Panc1 (cell line): ENCODE measurements at places on chromosomes 4 and X. TPM values are rescaled to one million over a fixed set of nuclear protein-coding genes. Genes with fewer than 3 reads are reported as not detected.

PTCHD1 gene
- total RNA-seq: 1.4 TPM

DSPP gene
- total RNA-seq: not detected

STK32B gene
- 11.6 TPM for total RNA-seq

GRCh38 chr4:137389911-137390520 lies 142.3 kb downstream of the PCDH18 start:
- no peak for DNase-seq

DNA sequence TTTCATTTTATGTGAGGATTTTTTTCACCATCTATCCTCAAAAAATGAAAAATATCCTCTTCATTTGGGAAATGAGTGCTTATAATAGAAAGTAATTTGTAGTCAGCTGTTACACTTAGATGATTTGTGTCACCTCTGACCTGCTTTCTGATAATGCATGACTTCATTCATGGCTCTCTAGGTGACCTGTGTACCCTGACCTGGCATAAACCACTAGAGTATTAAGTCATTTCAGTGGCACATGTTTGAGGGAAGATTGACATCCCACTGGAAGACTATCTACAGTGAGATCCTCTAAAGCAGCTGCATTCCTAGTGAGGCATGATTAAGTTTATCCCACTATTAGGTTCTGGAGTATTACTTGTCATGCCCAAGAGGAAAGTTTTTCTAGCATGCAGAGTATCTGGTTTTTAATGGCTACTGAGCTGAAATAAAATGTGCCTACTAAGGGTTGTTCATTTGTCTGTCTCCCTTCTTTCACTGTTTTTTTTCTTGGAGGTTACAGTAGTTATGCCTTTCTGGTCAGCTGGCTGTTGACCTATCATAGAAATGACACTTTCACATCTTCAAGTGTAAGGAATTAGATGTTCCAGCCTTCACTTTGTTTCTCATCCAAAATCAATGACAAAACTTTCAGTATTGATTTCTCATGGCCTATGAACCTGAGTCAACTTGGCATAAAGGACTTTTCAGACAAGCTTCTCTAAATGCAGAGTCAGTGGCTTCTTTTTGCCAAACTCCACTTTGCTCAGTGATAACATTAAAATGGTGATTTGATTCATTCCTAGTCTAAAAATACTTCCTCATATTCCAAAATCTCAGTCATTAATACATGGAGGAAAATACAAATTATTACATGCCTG lies 33.1 kb downstream of the TET2 start:
- DNase-seq: no peak

DNA sequence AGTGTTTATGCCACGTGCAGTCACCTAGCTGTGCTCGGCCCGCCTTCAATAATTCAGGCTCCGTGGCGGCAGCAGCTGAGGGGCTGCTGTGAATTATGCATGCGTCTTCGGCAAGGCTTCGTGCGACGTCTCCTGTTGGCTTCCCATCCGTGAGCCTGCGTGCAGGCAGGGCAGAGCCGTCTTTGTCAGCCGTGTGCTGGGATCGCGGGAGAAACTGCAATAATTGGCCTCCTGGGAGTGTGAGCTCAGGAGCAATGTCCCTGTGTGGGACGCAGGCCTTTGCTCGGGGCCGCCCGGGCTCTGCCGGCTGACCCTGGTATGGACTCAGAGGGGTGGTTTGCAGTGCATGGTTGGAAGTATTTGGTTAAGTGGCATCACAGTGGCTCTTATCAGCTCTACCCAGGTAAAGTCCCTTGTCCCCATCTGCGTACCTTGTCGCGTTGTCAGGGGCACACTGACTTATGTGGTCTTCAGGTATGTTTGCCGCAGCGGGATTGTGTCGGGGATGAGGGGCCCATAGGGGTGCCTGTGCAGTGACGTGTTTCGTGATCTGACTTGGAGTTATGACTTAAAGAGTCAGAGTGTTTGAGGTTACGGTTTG lies 34.5 kb upstream of the HGFAC start:
- no peak for DNase-seq

GRCh38 chr4:7425591-7426468 lies 8.9 kb downstream of the PSAPL1 start:
- DNase-seq: no peak

DNA sequence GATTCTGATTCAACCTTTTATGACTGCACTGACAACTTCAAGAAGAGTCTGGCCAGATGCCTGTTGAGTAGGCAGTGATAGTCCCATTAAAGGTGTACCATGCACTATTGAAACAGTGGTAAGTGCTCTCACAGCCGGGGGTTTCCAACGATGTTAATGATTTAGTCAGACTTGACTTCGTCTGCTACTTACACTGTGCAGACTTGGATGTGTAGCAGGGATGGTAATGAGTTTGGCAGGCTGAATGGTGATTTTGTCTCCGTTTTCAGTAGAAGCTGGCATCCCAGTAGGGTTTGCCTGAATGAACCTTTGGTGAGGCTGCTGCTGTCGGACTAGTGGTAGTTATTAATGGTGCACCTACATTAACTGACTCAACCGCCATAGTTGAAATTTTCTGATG lies 52.0 kb upstream of the TMSB15B start:
- DNase-seq: no peak

DNA sequence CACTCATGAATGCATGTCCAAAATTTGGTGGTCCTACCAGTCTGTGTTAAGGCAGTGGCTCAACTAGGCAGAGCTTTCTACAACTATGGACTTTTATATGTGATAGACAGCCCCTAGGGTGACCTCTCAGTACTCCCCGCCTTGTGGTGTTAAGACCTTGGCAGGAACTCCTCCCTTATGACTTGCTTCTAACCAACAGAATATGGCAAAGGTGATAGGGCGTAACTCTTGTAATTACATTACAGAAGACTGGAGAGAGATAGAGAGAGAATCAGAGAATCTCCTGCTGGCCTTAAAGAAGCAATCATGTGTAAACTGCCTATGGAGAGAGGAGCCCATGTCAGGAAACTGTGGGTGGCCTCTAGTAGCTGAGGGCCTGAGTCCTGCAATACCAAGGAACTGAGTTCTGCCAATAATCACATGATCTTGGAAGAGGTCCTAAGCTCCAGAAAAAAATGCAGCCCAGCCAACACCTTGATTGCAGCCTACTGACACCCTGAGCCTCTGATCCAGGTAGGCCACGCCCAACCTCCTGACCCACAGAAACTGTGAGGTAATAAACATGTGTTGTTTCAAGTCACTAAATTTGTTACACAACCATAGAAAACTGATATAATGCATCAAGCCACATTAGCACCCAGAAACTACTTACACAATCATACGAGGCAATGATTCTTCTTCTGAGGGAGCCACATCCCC lies 68.9 kb downstream of the INPP4B start:
- no peak for DNase-seq

GRCh38 chr4:115418635-115419396 lies 305.4 kb upstream of the NDST4 start:
- no peak for DNase-seq

DNA sequence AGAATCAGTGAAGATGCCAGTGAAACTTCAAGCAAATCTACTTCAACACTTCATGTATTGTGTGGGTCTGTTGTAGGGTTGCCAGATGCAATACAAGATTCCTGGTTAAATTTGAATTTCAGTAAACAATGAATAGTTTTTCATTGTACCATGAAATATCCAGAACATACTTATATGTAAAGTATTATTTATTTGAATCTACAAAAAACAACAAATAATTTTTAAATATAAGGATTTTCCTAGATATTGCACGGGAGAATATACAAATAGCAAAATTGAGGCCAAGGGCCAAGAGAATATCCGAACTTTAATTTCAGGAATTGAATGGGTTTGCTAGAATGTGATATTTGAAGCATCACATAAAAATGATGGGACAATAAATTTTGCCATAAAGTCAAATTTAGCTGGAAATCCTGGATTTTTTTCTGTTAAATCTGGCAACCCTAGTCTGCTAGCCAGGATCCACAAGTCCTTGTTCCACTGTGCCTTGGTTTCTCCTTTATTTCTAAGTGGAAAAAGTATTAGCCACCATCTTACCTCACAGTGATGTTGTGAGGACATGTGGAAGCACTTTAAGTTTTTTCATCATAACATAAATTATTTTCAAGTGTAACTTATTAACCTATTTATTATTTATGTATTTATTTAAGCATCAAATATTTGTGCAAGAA lies 2.3 kb downstream of the CXCL8 start:
- no peak for DNase-seq
